ENCODE measurements at places on chromosomes 6 and 20.
A peak's percentile ranks its signal among the peaks of the same experiment; 100 is the strongest.

DNA sequence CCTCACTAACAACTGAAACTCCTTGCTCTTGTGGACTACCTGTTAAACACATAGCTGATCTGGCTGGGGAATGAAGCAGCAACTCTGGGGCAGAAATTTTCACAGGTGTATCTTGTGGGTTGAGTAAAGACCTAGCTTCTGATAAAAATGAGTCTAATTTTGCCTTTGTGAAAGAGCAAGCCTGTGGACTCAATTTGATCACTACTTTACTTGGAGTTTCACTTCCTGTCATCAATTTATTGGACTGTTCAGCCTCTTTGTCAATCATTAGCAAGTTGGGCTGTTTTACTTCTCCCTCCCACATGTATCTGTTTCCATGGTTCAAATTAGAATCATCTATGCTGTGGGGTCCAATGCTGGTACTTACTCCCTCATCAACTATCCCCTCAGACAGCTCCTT lies 29.6 kb upstream of the CRIP3 start:
- DNase-seq: no peak

- DNase-seq: no peak
Measured at GRCh38 chr6:132703936-132704335, 9.9 kb downstream of the VNN1 start.

DNA sequence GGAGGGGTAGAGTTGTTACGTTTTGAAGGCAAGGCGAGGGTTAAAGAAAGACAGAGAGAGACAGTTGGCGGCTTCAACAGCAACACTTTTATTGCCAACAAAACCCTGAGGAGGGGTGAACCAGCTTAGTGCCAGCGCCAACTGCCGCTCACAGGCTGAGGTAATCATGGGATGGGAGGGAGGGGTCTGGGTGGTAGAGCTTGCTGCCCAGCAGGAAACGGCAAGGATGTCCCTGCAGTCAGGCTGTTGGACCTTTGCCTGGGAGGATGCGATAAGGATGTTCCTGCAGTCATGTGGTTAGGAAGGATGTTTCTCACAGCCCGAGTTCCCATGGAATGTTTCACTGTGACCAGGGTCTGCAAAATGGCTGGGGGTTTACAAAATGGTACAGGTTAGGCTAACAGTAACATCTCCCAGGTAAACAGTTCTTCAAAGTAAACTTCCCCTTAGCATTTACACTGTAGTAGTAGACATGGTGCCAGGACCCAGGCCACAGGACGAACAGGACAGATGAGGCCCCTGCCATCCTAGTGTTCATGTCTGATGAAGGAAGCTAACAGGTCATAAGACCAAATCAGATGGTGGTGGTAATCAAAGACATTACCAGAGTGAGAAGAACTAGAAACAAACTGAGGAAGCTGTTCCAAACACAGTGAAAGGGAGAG lies 647.3 kb upstream of the DEFB115 start:
- no peak for DNase-seq

DNA sequence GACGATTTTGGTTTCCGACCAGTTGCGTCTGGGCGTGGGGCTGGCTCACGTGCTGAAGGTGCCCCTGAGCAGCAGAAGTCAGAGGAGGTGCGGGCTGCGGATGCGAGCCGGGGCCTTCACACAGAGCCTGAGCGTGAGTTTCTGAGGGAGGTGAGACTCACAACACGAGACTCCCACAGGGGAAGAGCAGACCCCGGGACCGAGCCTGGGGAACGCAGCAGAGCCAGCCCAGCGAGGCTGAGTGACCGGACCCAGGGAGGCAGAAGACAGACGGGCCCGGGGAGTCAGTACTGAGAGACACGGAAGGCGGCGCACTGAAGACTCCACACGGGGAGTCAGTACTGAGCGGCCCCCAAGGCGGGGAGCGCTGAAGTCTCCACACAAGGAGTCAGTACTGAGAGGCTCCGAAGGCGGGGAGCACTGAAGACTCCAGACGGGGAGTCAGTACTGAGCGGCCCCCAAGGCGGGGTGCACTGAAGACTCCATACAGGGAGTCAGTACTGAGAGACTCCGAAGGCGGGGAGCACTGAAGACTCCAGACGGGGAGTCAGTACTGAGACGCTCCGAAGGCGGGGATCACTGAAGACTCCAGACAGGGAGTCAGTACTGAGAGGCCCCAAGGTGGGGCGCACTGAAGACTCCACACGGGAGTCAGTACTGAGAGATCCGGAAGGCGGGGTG lies 77.8 kb downstream of the DLL1 start:
- DNase-seq: peak; percentile 46

- DNase-seq: no peak
Measured at GRCh38 chr20:13650474-13650873, 11.7 kb upstream of the TASP1 start.

DNA sequence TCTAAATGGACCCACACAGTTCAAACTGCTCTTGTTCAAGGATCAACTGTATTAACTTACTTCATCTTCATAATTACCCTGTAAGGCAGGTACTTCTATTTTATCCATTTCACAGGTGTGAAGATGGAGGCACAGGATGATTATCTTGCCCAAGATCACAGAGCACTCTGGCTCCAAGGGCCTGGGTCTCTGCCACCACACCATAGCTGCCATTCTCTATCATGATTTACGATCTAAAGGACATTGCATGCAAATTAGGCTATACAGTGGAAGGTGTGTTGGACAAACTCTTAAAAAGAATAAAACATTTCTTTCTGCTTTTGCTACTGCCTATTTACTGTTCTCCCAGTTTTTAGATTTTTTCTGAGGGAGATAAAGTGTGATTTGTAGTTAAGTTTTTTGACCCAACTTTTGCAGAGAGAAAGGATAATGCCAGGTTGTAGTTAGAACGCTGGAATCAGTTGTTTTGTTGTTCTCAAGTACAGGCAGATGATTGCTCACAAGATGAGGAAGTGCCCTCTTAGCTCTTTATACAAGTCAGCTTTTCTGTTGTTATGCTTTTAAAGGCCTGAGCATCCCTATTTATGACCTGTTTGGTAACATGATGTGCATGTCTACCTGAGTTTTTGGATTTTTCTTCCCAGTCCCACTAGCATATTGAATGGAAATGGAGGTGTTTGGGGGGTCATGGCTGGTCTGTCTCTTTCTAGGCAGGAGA lies 247.9 kb downstream of the ZFAND3 start:
- DNase-seq: no peak

- DNase-seq: no peak
Measured at GRCh38 chr6:64665137-64665536, 1029.5 kb downstream of the PHF3 start.

GRCh38 chr20:53336892-53337291 lies 256.7 kb downstream of the ZNF217 start:
- DNase-seq: no peak

GRCh38 chr20:23226612-23227265 lies 123.9 kb upstream of the NXT1 start:
- DNase-seq: no peak

GRCh38 chr6:89954721-89955148 lies 60.5 kb downstream of the GJA10 start:
- DNase-seq: no peak

DNA sequence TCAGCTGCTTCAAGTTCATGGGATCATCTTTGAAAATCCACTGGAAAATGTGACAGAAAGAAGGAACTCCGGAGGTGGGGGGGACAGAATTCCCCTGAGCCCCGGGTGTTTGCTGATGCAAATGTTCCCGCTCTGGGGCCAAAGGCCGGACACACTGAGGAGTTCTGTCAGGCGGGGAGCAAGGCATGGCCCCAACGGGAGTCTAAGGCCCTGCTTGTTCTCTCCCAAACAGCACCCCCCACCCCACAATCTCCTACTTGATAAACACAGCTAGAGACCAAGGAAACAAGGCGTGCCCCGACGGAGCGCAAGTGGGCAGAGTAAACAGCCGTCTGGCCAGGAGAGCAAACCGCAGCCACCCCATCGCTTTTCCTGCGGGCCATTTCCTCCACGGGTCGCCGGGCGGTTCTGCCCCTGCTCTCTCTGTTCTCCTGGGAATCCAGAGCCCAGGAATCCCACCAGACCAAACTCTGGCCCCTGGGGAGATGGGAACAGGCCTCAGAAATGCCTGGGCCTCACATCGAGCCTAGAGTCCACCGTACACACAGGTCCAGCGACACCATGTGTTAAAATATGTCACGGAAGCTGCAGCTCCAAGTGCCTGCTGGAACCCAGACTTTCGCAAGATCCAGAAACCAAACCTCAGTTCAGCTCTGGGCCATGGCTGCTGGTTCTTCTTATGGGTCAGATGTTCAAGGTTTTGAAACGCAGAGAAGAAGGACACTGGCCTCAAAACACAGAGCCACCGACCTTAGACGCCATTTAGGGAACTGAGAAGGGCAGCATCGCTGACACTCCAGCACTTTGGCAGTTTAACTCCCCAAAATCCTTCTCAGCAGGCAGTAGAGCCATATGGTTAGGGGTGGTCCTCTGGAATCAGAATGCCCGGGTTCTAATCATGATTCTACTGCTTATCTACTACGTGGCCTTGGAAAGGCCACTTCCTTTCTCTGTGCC lies 104.2 kb downstream of the PREX1 start:
- no peak for DNase-seq

GRCh38 chr20:57078116-57078515 lies 188.3 kb downstream of the BMP7 start:
- no peak for DNase-seq

DNA sequence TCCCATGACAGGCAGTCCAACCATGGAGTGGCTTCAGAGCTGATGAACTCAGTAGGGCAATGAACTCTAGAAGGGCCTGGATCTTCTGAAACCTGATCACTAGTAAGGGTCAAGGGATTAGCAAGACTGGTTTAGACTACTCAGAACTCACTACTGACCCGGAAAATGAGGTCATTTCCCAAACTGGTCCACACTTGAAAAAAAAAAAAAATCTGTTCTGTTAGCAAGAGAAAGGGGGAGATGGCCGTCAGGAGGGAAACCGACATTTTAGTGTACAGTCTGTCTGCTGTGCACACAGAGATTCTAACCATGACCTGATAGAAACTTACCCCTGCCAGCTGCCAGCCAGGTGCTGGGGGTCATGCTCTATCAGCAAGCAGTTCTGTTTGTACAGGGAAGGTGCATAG lies 262.4 kb upstream of the AGPAT4 start:
- DNase-seq: no peak

GRCh38 chr6:111237852-111238251 lies 150.5 kb downstream of the SLC16A10 start:
- no peak for DNase-seq

DNA sequence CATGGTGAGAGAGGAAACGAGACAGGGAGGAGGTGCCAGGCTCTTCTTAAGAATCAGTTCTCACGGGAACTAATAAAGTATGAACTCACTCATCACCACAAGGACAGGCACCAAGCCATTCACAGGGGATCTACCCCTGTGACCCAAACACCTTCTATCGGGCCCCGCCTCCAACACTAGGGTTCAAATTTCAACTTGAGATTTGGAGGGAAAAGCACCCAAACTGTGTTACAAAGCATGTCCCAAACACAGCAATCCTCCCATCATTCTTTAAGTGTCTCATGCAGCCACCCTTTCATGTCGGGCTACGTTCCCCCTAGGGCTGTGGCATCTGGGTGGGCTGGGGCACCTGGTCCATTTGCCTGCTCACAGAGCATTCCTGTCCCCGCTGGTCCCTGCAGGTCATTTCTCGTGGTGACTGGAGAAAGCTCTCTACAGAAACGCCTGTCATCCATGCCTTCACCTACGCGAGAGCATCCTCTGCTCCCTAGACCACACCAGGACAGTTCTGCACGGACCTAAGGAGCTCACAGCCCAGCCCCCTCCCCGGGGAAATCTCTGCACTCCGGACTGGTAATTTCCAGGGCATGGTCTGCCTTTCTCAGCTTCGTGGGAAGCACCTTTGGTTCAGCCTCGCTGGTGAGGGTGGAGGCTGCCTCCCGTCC lies 79.6 kb downstream of the TTLL2 start:
- peak; percentile 31 for DNase-seq

GRCh38 chr6:161228921-161229591 lies 44.8 kb downstream of the AGPAT4 start:
- no peak for DNase-seq

DNA sequence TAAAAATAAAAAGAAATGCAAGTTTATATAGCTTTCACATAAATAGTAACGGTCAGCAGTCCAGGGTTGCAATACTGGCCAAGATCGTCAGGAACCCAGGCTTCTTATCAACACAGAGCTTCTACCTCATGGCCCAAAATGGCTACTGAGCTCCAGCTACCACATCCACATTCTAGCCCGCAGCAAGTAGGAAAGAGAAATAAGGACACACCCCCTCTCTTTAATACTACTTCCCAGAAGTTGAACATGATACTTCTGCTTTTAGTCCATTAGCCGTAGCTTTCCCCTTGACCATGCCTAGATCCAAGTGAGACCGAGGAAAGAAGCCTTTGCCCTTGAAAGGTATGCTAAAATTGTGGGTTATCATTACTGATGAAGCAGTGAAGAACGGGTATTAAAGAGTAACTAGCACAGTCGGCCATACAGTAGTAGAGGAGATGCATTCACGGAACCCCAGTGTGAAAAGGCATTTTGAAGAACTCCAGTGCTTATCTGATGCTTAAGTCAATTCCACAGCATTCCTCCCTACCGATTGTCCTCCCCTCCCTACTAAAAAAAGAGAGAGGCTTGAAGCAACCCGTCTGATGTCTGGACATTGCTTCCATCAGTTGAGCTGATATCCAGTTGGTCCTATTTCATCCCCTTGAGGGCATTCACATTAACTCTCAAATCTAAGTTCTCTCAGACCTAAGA lies 226.9 kb upstream of the RREB1 start:
- no peak for DNase-seq

- DNase-seq: no peak
Measured at GRCh38 chr6:151721146-151721545, 86.3 kb upstream of the ESR1 start.

DNA sequence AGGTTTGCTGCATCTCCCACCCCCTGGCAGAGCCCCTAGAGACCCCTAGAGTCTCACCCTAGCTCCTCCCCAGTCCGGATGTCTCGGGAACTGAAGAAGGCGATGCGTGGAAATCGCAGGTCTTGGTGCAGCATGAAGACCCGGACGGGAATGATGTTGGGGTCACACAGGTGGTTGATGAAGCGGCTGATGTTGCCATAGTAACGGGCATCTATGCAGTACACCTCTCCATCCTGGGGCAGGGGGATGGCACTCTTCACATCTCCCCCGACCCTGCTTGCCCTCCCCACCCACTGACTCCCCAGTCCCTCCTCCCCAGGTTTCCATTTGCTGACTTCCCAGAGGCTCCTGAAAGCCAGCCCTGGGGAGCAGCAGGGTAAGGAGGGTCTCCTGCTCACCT lies 1.8 kb upstream of the SLC44A4 start:
- DNase-seq: peak; percentile 41

DNA sequence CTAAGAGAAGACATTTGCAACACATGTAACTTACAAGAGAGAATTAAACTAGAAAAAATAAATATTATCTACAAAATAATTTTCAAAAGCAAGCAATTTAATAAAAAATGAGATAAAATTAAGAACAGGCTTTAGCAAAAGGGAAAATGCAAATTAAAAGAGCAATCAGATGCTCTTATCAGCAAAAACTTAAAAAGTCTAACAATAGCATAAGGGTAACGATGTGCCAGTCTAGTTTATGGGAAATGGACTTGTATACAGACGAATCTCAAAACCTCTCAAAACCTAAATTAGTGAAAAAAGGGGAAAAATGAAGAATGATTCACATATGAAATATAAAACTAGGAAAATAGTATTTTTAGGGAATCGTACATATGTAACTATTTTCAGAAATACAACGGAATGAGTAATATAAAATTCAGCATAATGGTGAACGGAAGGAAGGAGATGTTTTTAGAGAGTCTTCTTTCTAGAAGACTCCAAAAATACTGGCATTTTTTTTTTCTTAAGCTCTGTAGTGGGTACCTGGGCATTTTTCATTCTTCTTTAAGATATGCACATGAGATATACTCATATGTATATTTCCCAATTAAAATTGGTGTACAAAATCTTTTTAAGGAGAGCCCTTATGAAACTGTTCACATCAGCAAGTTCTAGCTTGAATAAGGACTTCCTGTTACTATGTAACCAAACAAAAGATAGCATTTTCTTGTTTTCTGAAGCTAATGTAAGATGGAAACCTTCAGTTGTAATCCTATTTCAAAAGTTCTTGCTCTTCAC lies 927 bp upstream of the MANEA start:
- DNase-seq: no peak
